ENCODE measurements at places on chromosomes 5 and 9.
A peak's percentile ranks its signal among the peaks of the same experiment; 100 is the strongest.

- no peak for DNase-seq
Observed at GRCh38 chr5:117118499-117118898, 543.9 kb upstream of the SEMA6A start.

- peak; percentile 21 for DNase-seq
Observed at GRCh38 chr9:88533951-88534455, 975 bp upstream of the NXNL2 start.

DNA sequence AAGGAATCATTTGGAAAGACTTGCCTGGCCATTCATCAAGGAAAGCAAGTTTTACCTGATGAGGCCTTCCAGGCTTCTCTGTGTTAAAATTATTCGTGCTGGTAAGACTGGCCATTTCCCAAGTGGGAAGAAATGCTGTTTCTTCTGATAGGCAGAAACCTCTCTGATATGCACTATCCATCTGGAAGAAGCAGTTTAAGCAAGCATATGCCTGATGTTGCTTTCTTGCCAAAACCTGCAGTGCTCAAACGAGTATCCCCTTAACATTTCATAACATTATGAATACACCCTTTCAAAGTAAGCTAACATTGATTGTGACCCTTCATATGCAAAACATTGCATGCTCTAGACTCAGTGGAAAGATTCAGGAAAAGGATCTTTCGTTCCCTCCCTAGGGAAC, 36.0 kb upstream of the PRLR start:
- no peak for DNase-seq

- no peak for DNase-seq
Observed at GRCh38 chr9:126420135-126420534, 93.5 kb downstream of the MVB12B start.

- no peak for DNase-seq
Observed at GRCh38 chr5:93909356-93909755, 168.0 kb upstream of the POU5F2 start.

DNA sequence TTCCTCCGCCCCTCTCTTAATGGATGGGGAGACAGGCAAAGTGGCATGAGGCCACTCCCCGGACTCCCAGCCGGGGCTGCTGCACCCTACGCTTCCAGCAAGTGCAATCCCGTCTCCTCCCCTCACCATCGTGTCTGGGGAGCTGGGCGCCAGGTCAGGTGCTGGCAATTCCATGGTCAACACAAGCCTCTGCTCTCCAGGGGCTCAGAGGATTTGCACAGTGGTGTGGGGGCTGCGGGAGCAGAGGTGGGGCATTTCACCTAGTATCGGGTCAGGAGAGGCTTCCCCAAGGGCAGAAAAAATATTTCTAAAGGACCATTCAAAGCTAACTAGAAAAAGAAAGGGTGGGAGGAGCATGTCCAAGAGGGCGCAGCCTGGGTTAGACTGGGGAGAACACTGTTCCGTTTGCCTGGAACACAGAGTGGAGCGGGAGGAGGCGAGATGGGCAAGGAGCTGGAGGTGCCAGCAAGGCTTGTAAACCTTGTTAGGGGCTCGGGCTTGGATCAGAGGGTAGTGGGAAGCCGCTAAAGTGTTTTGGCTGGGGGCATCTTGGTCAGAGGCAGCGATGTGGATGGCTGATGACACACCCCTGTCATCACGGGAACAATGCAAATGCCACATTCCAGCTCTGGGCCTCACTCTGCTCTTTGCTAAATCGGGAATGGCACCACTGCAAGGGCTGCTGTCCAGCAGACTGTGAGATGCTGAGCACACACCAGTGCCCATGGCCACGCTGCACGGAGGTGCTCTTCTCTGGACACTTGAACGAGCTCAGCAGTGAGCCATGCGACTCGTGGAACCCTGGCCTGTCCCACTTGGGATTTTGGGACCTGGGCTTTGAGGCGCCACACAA, 191.7 kb downstream of the CDK5RAP2 start:
- DNase-seq = no peak

- no peak for DNase-seq
Observed at GRCh38 chr9:3001311-3001710, 157.4 kb upstream of the PUM3 start.

DNA sequence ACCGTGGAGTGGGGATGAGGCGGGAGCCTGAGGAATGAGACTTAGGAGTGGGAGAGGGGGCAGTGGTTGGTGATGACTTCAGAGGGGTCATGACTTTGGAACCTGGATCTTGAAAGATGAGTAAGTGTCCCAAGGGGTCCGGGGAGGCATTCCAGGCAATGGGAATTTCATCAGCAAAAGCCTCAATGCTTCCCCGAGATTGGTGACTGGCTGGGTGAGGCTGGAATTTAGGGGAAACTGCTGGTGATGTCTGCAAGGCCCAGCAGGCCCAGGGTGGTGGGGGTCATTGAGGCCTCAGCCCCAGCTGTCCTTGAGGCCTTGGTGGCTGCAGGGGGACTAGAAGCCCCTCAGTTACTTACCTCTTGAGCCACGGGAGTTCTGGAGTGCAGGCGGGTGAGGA, 7.5 kb downstream of the NDST1 start:
- DNase-seq = no peak

GRCh38 chr9:135034106-135034505, 53.4 kb upstream of the OLFM1 start:
- DNase-seq = no peak

DNA sequence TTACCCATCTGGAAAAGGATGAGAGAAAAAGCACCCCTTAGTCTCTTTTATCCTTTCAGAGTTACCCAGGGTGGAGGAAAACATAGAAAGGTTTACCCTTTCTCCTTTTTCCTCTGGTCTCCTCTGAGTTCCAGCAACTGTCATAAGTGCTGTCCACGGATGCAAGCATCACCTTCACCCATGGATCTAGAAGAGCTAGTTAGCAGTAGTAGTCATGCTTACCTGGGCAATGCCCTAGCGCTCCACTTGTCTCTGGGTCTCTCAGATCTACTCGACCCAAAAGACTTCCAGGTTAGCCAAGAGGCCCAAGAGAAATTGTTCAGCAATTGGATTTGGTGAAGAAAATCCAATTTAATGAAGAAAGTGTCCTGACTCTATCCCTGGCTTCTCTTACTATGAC, 656.2 kb upstream of the PTPRD start:
- peak; percentile 2 for DNase-seq

GRCh38 chr5:11898787-11899186, 5.5 kb downstream of the CTNND2 start:
- no peak for DNase-seq
